Activated CD4-positive, alpha-beta T cell treated with anti-CD3 and anti-CD28 coated beads, Interleukin-10, Interleukin-2, amounts not matched to agents 100 ng/mL and 50 ng/mL, durations not matched to agents 16 hours and 8 hours (primary cell): ENCODE measurements at places on chromosomes 12 and 14.
A peak's percentile ranks its signal among the peaks of the same experiment; 100 is the strongest.

DNA sequence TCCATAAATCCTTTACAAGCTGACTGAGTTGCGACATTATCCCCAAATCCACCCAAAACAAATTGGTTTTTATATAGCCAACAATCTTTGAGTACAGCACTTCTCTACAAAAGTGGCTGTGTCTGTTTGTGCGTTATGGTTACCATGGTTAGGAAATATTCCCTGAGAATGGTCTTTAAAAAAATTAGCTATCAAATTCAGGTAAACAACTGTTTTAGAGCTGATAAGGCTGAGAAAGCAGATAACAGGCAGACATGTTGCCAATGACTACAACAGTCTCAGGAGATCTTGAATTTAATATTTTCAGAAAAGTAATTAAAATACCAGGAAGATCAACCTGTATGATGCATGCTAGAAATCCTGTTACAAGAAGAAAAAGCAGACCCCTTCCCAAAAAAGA is 248.0 kb downstream of the RASSF9 start:
- no peak for DNase-seq

DNA sequence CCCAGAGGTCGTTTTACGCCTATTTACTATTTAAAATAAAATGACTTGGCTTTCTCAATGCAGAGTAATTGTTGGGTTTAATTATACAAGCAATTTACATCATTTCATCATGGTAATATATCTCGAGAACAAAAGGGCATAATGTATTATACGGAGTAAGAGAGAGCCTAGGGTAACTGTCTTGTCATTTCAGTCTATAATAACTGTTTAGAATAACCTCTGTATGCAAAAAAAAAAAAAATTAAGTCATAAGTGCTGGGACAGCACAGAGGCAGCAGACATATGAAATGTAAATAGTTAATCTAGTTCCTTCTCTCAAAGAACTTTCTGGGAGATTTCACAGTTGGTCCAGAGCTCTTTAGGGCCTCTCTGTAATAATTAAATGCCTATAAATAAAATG is 284.9 kb downstream of the TMTC2 start:
- DNase-seq, result no peak

- DNase-seq, result no peak
Measured at GRCh38 chr12:46830731-46831334, 5.0 kb upstream of the SLC38A4 start.

GRCh38 chr12:121628037-121628436 is 1.7 kb downstream of the ORAI1 start:
- peak; percentile 24 for DNase-seq

- no peak for DNase-seq
Measured at GRCh38 chr14:79098324-79098723, 928.2 kb downstream of the NRXN3 start.

GRCh38 chr12:108441549-108441948 is 73.5 kb upstream of the FICD start:
- no peak for DNase-seq

DNA sequence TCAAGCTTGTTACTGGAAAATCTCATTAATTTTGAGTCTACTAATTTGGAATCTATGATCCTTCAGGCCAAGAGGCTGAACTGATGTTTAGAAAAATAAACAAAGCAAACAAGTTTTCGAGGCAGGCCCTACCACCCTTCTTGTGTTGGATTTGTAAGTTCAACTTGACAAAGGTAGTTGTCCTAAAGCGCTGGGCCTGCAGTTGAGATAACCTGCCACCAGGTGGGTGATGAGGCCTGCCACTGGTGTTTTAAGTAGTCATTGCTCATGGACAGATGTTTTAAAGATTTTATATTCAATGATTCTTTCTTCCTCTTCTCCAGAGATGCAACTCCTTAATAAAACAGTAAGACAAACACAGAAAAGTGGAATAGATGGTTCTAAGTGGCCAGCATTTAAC is 19.4 kb downstream of the ACVRL1 start:
- peak; percentile 45 for DNase-seq

- no peak for DNase-seq
Measured at GRCh38 chr12:103909811-103910210, 20.4 kb upstream of the HSP90B1 start.

- DNase-seq, result peak; percentile 51
Measured at GRCh38 chr12:779745-780734, 27.7 kb downstream of the WNK1 start.

GRCh38 chr12:76024942-76025600 is 6.5 kb downstream of the PHLDA1 start:
- peak; percentile 19 for DNase-seq
